Activated naive CD4-positive, alpha-beta T cell treated with anti-CD3 and anti-CD28 coated beads, Interleukin-2, amount 50 U/mL, for 72 hours (primary cell): ENCODE measurements at places on chromosomes 1 and 21.
A peak's percentile ranks its signal among the peaks of the same experiment; 100 is the strongest.

DNA sequence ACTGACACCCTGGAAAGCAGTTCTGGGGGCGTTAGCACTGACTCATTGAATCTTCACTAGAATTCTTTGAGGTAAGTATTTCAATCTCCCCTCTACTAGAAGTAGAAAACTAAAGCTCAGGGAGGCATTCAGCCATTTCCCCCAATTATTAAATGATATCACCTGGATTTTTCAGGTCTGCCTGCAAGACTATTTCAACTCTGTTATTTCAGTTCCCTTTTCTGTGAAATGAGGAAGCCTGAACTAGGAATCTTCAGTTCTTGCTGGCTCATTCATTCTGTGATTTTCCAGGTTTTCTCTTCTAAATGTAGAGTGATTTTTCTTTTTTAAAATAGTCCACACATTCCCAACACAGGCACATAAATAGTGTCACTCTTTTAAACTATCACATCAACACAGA, 337.0 kb upstream of the NR5A2 start:
- no peak for DNase-seq

GRCh38 chr1:157540160-157540748, 12.1 kb downstream of the FCRL5 start:
- no peak for DNase-seq

- no peak for DNase-seq
Observed at GRCh38 chr1:115426231-115426771, 88.3 kb upstream of the NGF start.

GRCh38 chr21:43880111-43880985, 15.3 kb downstream of the AGPAT3 start:
- no peak for DNase-seq

GRCh38 chr1:168121401-168122011, 15.2 kb downstream of the GPR161 start:
- DNase-seq, result no peak

GRCh38 chr1:213474054-213474453, 423.0 kb downstream of the RPS6KC1 start:
- no peak for DNase-seq

- DNase-seq, result no peak
Observed at GRCh38 chr1:198909973-198910372, 271.1 kb downstream of the PTPRC start.

- DNase-seq, result no peak
Observed at GRCh38 chr1:233094691-233095090, 144.3 kb downstream of the NTPCR start.

GRCh38 chr1:40818264-40818961, 34.8 kb downstream of the KCNQ4 start:
- DNase-seq, result peak; percentile 91

GRCh38 chr1:77608893-77609292, 73.6 kb downstream of the ZZZ3 start:
- no peak for DNase-seq

DNA sequence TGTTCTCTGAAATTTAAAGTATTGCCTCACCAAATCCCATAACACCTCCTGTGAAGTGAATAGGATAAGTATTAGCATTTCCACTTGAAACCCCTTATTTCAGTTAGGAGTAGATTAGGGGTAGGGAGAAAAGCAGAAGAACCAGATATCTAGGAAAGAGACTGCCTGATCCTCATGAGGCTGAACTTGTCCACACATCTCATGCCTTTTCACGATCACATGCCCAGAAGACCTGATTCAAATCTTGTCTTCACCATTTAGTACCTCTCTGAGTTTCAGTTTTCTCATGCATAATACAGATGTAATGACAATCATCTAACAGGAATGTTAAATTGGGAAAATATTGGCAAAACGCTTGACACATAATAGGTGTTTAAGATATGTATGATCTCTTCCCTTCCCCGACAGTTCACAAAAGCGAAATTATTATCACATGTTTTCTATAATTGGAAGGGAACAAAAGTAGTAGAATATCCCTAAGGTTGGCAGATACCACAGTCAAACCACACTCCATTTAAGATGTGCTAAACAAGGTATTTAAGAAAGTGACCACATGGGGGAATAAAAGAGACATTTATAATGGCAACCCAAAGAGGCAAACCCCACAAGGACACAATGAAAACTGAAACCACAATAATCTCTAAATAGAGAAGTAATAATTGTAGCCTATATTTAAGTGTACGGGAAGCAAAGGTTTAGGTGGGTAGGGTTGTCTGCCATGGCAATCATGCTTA, 25.2 kb downstream of the GFI1 start:
- DNase-seq, result no peak

GRCh38 chr1:156489166-156489934, 11.2 kb downstream of the MEF2D start:
- DNase-seq, result no peak

DNA sequence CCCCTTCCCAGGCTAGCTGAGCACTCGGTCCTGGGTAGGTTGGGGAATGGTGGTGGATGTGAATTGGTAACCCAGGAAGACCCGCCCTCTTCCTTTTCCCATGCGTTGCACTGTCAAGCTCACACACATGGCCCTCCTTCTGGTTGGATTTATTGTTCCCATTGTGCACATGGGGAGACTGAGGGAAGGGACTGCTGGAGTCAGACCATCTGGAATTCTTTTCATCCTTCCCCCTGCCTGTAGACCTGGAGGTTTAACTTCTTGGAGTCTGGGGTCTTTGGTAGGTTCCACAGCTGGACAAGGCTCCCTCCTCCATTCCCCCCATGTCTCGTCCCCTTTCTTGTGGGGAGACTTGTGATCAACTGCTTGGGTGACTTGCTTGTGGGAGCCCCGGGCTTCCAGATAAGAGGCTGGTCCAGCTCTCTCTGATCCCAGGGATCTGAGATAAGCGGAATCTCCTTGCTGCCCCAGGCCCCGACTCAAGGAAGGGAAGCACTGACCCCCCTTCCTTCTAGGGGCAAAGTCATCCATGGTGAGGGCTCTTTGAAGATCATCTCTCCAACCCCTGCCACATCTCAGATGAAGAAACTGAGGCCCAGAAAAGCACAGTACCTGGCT, 55.7 kb upstream of the SYNC start:
- DNase-seq, result no peak

DNA sequence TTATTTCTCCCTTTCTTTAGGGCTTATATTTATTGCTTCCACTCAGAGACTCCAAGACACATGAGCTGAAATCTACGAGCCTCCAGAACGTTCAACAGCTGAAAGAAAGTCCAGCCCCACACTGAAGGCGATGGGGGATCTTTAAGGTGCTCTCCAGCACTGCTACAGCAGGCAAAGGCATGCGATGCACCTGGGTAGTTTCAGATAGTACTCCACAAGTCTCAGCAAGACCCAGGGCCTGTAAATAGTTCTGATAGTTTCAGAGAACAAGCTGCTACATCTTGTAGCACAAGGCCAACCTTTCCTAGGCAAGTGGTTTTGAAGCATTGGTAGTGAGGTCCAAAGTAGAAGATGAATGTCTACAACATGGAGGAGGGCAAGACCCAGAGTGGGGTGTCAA, 2.2 kb upstream of the HSD3B1 start:
- no peak for DNase-seq
